ENCODE measurements at places on chromosomes 3 and 15.

GRCh38 chr3:16382845-16383244, 117.8 kb downstream of the OXNAD1 start:
- DNase-seq, result no peak

GRCh38 chr3:112966633-112967032, 8.3 kb downstream of the CD200R1 start:
- DNase-seq, result no peak

DNA sequence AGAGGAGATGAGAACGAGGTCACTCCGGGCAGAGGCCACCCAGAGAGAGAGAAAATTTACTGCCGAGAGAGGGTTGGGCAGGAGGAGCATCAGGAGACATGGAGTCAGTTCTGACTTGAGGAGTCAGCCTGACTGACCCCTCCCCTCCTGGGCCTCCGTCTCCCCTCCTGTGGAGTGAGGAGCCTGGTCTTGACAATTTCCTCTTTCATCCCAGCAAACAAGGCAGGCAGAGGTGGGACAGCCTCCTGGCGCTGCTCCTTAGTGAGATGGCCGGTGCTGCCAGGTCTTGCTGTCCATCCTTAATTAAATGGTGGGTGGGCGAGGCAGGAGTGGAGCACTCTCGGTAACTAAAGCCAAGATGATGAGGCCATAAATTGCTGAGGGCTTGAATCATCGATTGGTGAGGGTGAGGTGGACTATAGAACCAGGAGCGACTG, 60.6 kb downstream of the CYP11A1 start:
- DNase-seq, result no peak

- no peak for DNase-seq
These were observed 45.6 kb downstream of the CCDC12 start for GRCh38 chr3:46930945-46931403.

- DNase-seq, result no peak
These were observed 14.8 kb upstream of the SHISA5 start for GRCh38 chr3:48518638-48519276.

GRCh38 chr3:73719861-73720260, 95.1 kb upstream of the PDZRN3 start:
- no peak for DNase-seq

GRCh38 chr3:25023876-25024275, 404.2 kb upstream of the RARB start:
- no peak for DNase-seq

GRCh38 chr3:14289590-14290461, 111.2 kb downstream of the LSM3 start:
- no peak for DNase-seq

DNA sequence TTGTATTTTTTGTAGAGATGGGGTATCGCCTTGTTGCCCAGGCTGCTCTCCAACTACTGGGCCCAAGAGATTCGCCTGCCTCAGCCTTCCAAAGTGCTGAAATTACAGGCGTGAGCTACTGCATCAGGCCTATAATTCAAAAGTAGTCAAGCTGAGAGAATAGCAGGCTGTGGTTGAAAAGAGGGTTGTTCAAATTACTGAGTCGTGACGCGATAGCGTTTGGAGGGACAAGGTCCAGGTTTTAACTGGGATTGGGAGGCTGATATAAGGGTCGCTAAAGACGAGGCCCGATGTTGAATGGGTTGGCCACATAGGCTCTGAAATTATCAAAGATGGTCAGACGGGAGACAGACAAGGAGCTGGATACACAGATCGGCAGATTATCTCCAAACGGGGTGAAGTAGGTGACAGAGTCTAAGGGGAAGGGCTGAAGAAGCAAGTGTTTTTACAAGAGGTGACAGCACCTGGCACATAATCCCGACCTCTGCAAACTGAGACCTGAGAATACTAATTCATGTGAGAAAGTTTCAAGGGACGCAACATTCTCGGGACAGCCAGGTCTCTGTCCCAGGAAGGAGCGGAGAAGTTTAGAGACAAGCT, 759 bp upstream of the ARID3B start:
- DNase-seq, result peak; percentile 8

DNA sequence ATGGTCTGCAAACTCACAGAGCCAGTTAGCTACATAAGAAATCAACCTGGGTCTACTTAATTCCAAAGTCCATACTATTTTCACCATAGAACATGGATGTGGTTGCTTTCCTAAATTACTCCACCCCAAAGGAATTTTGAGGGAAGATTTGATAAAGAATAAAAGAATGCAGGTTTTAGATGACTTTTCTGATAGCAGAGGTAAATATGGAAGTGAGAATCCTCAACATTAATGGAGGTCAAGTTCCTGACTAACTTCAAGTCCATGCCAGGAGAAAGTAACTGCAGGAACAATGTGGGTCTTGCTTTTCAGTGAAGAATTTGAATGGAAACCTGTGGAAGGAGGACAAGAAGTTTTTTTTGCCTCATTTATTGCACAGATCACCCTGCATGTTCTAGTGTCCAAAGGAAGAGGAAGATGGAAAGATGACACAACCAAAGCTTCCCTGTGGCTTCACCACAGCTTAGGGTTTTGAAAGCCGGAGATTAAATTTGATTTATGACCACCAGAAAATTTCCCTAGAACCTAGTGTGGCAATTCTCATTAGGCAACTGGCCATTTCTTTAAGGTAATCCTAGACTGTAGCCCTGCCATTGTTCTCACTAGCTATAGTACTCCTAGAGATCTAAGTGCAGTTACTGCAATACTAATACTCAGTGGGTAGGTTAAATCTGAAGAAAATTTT, 429.7 kb downstream of the RAP2B start:
- no peak for DNase-seq

GRCh38 chr3:39147711-39148434, 5.5 kb downstream of the CSRNP1 start:
- no peak for DNase-seq

- no peak for DNase-seq
These were observed 156.1 kb downstream of the VPS8 start for GRCh38 chr3:184968115-184968514.

DNA sequence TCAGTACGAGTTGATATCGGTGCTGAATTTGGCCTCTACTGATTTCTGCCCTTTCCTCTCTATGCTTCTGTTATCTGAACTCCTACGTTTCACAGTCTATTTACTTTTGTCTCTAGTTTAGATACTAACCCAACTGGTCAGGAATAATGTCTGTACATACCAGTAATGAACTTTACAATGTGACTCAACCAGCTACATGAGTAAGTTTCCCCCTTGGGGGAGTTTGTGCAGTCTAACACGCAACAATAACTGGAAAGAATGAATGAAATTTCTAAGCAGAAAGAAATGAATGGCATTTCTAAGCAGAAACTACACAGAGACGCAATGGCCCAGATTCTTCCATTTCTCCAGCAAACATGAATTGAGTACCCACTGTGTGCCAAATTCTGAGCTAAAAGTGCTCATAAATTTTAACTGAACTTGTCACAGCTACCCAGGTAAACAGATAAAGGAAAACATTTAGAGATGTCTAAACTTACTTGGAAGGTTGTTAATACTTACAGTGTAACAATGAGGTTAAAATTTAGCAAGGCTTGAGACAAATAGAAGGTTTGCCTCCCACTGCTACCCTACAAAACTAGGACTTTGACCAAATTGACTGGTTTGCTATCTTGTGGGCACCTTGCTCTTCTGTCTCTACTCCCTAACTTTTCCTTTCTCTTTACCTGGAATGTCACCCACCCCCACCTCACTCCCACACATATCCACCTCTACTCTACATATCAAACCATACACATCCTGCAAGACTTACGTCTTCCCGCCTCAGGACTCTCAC, 11.6 kb downstream of the UPK1B start:
- no peak for DNase-seq

DNA sequence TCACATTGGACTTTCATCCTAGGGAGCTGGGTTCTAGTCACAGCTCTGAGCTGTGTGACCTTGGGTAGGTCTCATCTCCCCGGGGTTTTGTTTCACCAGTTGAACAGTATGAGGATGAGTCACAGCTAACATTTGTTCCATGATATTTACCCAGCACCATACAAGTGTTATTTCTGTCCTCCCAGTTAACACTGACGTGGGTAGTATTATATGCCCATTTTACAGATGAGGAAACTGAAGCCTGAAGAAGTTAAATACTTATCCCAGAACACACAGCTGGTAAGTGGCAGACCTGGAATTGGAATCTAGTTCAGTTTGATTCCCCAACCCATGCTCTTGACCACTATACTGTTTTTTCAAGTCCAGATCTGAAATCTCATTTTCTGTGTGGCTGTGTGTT, 908 bp upstream of the RARB start:
- DNase-seq, result no peak

DNA sequence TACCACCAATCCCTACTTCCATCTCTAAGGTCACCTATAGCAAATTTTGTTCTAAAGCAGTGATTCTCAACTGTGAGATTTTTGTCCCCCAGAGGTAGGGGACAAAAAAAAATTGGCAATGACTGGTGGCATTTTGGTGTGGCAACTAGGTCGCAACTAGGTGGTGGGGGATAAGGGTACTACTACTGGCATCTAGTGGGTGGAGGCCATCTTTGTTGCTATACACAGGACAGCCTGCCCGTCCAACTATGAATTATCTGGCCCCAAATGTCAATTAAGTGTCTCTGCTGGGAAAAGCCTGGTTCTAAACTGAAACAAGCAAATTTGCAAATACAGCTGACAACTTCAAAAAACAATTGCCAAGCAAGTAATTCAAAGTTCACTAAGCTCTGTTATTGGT, 1.4 kb downstream of the MTMR10 start:
- DNase-seq, result no peak

GRCh38 chr3:100454677-100455076, 37.7 kb upstream of the TMEM45A start:
- no peak for DNase-seq

DNA sequence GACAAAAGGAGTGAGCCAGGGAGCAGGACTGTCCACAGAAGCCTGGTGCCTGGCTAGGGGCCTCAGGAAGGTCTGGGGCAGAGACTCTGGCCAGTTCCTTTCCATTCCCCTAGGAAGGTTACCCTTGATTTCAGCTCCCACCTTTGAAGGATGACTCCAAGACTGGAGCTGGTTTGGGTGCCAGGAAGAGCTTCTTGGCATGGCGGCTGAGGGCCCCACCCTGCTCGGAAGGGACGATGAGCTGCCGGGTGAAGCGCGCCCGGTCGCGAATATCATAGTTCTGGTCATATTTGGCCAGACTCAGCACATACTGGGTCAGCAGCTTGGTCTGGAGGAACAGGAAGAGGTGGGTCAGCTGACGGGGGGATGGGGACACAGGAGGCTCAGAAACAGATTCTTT, 19.4 kb upstream of the CPEB1 start:
- DNase-seq, result no peak

DNA sequence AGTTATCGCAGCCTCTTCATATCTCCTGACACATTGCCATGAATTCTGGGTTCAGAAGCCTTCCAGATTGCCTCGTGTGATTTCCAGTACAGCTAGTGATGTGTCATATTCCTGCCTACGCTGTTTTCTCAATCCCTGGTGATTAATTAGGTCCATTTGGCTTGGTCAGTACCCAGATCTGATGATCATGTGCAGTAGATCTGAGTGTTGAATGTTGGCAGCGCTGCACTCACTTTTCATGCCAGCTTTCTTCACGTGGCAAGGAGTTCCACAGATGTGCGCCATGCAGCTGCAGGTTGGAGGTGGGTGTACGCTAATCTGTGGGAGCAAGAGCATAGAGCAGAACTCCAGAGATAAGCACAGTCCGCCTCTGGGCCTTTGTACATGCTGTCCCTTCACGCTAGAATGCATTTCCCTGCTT, 86.9 kb upstream of the COL6A5 start:
- DNase-seq, result no peak

DNA sequence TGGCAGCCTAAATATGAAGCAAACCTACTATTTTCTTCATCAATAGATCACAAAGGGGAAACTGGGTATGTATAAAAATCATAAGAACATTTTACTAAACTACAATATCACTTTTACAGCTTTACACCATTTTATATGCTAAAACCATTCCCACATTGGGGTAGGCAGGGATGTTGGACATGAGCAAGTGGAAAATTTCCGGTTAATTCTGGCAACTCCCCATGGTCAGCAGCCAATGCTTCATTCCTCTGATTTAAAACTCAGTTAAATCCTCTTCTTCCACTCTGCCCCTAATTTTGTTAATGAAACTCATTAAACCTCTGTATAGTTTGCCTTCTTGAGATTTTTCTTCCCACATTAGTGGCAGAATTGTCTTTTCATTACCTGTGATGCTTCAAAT, 552.5 kb upstream of the NECTIN3 start:
- DNase-seq, result no peak

- no peak for DNase-seq
These were observed 145.8 kb upstream of the THRB start for GRCh38 chr3:24640330-24640877.

- no peak for DNase-seq
These were observed 71.3 kb upstream of the UBE3A start for GRCh38 chr15:25510146-25510545.

GRCh38 chr15:99981839-99982658, 248.8 kb upstream of the LYSMD4 start:
- DNase-seq, result no peak

DNA sequence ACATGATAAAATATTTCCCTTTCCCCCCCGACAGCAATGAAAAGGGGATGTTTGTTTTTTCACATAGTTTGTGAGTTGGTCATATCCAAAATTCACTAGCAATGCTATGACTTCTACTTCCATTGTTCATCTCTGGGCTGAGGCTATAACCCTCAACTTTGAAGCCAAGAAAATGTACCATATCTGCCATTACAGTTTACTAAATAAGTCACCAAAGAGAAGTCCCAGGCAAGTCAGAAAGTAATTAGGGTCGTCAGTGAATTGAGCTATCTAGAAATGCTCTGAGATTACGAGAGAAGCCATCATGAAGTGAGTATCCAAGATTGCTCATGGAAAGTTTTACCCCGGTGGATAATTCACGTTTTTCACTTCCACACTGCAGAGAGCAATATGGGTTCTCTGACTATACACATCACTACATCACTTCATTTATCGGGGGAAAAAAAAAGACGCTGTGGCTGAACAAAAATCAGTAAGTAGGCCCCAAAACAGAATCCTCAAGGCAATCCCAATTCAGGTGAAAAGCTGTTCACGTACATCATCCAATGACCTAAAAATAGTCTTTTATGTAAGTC, 1.4 kb downstream of the PEAK1 start:
- DNase-seq, result no peak

GRCh38 chr3:156818890-156819289, 7.3 kb upstream of the LEKR1 start:
- DNase-seq, result no peak

DNA sequence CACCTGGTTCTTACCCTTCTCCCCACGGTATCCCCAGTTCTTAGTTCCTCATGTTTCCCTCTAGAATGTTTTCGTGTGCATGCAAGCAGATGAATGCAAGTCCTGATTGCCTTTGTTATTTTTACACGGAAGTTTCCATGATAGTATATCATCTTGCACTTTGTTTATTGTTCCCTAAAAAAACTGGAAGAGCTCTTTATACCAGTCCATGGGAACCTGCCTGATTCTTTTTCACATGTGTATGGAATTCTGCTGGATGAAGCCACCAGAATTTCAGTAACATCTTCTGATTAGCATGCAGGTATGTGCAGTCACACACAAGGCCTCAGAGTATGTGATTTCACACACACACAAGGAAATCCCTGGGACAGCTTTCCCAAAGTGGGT, 16.0 kb upstream of the LRRK1 start:
- no peak for DNase-seq

Measured in stimulated activated CD4-positive, alpha-beta T cell treated with anti-CD3 and anti-CD28 coated beads, Interleukin-2, amount 100 ng/mL, for 48 hours (primary cell).